ENCODE measurements at places on chromosomes 3 and 15.
A peak's percentile ranks its signal among the peaks of the same experiment; 100 is the strongest.

GRCh38 chr15:52480990-52481389, 47.7 kb downstream of the MYO5A start:
- no peak for DNase-seq

- DNase-seq = no peak
Measured at GRCh38 chr3:33174095-33174494, 44.5 kb downstream of the SUSD5 start.

GRCh38 chr3:175279457-175279856, 420.3 kb downstream of the NAALADL2 start:
- DNase-seq = no peak

GRCh38 chr3:55524565-55525244, 37.6 kb upstream of the WNT5A start:
- peak; percentile 50 for DNase-seq

DNA sequence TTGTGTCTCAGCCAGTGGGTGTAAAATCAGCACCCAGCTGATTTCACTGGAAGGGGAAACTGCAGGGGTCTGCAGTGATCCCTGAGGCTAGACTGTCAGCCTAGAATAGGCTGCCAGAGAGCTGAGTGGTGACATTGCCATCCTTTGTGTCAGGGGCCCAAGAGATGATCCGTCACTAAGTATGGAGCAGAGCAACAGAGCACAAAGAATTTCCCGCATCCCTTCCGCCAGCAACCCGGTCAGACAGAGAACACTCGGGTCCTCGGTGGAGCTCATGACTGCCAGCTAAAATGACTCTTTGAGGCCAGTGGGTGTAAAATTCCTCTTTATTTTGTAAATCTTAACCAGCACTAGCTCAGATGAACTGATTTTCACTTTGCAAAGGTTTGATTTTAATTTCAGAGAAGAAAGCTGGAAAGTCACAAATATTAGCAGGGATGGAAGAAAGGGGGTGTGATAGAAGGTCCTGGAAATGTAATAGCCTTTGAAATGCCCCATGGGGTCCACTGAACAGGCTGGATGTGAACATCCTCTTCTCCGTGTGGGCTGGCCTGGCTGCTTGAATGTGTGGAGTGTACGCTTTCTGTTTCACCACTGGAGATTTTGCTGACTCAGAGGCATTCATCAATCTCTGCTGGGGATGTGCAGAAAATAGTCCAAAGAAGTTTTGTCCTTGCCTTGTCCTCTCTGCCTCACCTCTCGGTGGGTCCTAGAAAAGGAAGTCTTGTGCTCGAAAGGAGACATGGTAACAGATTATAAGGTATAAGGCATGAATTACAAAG, 138.8 kb downstream of the SV2B start:
- no peak for DNase-seq

- DNase-seq = no peak
Measured at GRCh38 chr3:127655641-127656040, 17.1 kb upstream of the ABTB1 start.

DNA sequence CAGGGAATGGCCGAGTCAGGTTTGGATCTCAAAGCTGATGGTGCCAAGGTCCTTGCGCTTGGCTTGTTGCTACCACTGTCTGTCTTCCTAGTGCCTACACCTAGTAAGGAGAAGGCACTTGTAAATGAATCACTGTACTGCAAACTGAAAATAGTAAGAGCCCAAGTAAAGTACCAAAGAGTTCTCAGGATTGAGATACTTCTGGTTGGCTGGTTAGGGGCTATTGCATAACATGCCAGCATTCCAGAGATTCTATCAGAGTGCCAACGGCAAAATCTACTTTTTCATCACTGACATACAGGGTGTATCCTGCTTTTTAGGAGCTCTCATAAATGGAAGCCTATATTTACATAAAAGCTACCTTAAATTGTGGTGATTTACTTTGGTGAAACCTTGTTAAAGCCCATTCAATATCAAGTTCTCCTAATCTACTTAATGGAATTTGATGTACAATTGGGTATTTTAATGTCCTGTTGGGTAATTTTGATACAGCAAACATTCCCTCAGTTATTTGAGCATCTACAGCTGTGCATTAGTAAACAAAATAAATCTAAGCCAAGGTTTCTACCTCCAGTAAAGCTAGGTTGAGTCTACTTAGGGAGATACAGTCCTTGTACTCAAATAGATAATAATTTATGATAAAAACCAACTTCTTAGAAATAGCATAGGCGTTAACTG, 30.7 kb upstream of the CHD2 start:
- DNase-seq = no peak
